ENCODE measurements at places on chromosomes 6 and 20.

DNA sequence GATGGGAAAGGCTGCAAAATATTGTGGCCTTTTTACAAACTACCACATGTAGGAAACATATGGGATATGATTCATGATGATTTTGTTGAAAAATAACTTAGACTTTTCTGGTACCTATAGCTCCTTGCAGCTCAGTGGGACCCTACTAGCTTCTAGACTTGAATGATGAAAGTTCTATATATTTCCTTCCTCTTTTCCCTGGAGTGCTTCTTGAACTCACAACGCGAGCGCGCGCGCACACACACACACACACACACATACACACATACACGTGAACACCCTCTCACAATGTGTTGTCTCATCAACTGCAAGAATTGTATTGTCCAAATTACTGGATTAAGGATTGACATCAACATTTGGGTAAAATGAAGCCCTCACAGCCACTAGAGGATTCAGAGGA is 61.9 kb downstream of the TOX2 start:
- no peak for DNase-seq

DNA sequence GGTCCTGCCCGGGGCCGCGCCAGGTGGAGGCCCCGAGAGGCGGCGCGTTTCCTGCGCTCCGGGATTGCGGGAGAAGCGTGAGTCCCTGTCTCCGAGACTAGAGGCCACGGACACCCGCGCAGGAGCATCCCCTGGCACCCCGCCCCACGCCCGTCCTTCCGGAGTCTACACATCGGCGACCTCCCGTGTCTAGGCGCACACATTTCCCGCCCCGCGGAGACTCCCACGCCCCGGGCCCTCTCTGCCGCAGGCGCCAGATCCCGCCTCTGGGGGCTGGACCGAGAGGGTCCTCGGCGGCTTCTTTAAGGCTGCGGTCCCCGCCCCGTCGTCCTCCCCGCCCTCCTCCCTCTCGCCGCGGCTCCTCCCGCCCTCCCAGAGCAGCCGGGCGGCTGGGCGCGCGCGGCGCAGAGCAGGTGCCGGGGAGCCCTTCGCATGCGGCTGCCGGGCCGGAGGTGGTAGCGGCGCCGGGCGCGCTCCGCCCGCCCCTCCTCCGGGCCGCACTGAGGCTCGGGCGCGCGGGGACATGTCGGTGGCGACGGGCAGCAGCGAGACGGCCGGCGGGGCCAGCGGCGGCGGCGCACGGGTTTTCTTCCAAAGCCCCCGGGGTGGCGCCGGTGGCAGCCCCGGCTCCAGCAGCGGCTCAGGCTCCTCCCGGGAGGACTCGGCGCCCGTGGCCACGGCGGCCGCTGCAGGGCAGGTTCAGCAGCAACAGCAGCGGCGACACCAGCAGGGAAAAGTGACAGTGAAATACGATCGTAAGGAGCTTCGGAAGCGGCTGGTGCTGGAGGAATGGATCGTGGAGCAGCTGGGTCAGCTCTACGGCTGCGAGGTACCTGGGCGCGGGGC is at the start of gene PPP1R14C:
Gene PPP1R14C, plus strand, starts transcription at position 375 of the 846 bp plus-strand sequence. Its CDS starts 149 bp downstream, at position 524.
- peak; percentile 46 for DNase-seq

DNA sequence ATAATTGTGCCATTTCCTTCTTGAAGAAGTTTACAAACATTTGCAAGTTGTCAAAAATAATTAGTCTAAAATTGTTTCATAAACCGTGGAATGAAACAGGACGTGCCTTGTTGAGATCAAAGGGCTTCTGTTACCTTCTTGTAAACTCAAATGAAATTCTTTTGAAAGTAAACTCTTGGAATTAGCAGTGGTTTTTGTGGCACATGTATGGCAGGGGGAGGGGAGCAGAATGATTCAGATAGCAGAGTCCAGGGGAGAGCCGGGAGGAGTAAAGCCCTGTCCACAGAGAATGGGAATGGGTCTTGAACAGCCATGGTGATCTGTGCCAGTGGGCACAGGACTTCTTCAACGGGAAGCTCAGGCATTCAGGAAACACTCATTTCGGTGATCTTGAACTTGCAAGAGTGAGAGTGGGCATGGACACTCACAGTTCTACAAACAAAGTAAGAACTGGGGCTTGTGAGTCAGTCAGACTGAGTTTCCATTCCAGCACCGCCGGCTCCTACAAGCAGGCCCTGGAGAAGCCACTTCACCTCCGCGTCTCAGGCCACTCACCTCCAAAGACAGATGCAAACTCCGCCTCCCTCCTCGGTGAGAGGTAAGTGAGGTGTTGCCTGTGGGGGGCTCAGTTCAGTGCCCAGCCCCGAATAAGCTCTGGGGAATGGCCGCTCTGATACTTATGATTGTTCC is 143.1 kb downstream of the CDH26 start:
- DNase-seq = no peak

GRCh38 chr6:142374965-142375733 is 73.3 kb downstream of the ADGRG6 start:
- no peak for DNase-seq

GRCh38 chr6:70298068-70298467 is 4.8 kb downstream of the COL9A1 start:
- DNase-seq = no peak

DNA sequence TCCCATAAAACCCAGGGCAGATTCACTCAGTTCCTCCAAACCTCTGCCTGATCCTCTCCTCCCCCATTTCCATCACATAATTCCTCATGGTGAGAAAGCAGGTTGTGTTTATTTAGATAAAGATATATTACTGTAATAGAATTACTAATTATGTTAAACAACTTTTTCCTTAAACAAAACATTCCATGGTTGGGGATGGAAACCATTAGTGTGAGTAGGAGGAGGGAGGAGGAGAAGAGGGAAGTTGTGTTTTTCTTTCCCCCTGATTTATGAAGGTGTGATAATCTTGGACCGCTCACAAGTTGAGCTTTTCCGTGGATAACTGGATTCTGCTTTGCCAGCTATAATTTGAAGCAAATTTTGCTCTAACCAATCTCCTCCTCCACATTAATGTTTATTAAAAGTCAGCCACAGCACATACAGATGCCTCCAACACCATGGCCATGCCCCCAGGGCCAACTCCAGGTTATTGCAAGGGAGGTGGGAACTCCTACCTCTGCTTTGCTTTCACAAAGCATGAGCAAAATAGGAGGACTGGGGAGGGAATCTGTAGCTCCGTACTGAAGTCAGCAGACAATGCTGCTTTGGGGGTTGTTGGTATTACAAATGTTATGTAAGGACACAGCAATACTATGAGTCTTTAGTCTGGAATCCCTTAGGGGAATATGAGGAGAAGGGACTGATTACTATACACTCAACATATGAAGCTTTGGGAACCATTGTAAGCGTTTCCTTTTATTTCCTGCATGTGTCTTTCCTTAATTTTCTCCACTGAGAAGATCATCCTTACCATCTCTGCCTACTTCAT is 542.0 kb downstream of the DHX35 start:
- DNase-seq = no peak

- DNase-seq = no peak
These were observed 22.7 kb downstream of the LAMA4 start for GRCh38 chr6:112231594-112232060.

GRCh38 chr6:23953976-23954375 is 172.0 kb upstream of the NRSN1 start:
- no peak for DNase-seq

- no peak for DNase-seq
These were observed 51.3 kb downstream of the VSTM2L start for GRCh38 chr20:37954190-37954589.

- no peak for DNase-seq
These were observed 172.6 kb downstream of the VEGFA start for GRCh38 chr6:43942616-43943015.

GRCh38 chr6:20497216-20498040 is 36.8 kb upstream of the CDKAL1 start:
- no peak for DNase-seq

GRCh38 chr6:168968228-168968627 is 285.4 kb downstream of the THBS2 start:
- DNase-seq = no peak

- no peak for DNase-seq
These were observed 5.3 kb upstream of the DNAAF9 start for GRCh38 chr20:3412600-3413392.

GRCh38 chr6:33921745-33922144 is 117.9 kb upstream of the MLN start:
- DNase-seq = no peak

- no peak for DNase-seq
These were observed 26.7 kb upstream of the AKIRIN2 start for GRCh38 chr6:87728706-87729105.
